AG09319 (cell line): ENCODE measurements at places on chromosomes 2 and 18.

DNA sequence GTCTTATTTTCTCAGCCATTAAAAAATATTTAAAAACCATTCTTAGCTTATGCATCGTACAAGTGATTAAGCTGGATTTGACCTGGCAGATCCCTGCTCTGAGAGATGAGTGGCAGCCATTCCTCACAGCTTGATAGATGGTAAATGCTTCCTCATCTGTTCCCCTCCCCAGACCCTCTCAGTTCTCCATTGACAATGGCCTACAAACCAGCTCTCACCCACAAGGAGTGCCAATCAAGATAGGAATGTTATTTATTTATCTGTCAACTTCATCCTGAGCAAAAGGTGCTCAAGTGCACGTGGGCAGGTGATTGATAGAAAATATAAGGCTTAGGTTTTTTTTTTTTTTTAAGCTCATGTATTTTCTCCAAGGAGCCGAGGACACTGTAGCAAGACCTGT is 98.7 kb upstream of the FAM136A start:
- no peak for DNase-seq

DNA sequence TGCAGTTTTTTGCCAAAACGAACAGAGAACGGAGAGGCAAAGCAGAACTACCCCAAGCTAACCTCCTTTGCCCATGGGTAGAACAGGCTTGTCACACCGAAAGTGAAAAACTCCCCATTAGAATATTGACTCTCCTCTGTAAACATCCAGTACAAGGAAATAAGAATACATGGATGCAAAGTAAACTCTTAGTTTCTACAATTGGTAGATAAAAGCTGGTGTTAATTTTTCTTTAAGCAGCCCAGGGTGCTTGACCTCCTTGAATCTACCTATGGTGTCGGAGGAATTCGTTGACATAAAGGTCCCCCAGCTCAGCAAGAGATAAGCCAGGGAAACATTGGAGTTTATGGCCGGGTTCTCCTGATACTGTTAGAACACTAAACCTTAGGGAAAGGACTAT is 48.4 kb upstream of the DSG1 start:
- no peak for DNase-seq

GRCh38 chr2:120536141-120536540 is 190.2 kb downstream of the INHBB start:
- no peak for DNase-seq

DNA sequence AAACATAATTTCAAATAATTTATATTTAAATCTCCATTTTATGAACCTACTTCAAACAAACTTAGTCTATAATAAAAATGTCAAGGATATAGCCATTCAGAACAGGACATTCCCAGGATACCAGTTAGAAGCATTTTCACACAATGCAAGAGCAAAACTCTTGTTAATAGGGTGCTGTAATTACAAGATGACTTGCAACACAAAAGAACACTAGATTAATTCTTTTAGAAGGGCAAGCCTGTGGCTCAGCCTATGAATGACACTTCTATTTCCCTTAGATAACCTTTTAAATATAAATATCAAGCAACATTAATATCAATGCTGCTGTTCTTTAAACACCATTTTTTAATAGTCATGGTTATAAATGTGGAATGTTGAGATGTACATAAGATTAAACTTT is 157.9 kb upstream of the SCN7A start:
- no peak for DNase-seq
